ENCODE measurements at places on chromosomes 6 and 20.
A peak's percentile ranks its signal among the peaks of the same experiment; 100 is the strongest.

DNA sequence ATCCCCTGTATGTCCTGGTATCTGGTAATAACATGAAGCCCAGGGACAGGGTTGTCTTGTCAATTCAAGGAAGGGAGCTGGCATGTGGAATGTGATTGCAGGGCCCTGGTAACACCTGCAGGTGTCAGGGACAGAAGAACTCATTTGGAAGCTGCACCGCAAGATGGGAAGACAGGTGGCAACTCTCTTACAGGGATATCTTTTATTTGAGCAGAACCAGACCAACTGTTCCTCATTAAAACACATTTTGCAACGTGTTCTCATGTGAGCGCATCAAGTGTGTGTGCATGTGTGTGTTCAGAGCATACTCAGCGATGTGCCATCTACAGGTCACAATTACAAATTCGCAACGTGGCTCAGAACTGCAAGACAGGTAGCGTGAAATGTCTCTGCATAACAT is 370.9 kb upstream of the SOX4 start:
- no peak for DNase-seq

DNA sequence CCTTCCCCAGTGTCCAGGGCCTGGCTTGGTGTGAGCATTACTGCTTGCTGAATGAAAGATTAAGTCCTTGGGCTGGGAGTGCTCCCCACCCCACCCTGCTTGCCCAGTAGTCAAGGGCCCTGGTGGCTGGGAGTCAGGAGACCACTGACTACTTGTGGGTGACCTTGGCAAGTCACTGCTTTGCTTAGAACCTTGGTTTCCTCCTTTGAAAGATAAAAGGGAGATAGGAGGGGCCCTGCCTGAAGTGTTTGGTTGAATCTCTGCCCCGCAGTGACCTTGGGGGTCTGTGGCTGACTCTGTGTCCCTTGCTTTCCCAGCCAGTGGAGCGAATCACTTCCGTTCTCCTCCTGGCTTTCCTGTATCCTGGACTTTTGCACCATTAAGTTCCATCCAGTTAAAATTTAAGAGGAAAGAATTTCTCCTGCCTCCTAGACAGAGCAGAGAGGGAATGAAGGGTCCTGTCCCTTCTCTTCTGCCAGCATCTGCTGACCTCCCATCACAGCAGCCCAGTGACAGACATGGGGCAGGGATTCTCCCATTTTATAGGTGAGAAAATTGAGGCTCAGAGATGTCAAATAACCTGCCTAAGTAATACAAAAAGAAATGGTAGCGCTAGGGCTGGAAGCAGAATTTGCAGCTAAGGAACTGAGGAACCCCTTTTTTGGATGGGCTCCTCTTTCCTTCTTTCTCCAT is 3.5 kb upstream of the EPB41L1 start:
- peak; percentile 85 for DNase-seq

GRCh38 chr6:56959938-56960337 is 5.0 kb downstream of the BEND6 start:
- no peak for DNase-seq

GRCh38 chr20:13305284-13305683 is 84.2 kb downstream of the ISM1 start:
- no peak for DNase-seq
